ENCODE measurements at places on chromosomes 12 and 14. TPM values are rescaled to one million over a fixed set of nuclear protein-coding genes. Genes with fewer than 3 reads are reported as not detected.

MUCL1 gene
- 5.9 TPM for total RNA-seq

MMP19 gene
- total RNA-seq = not detected

NXPH4 gene
- 0.73 TPM for total RNA-seq

CCDC197 gene
- not detected for total RNA-seq

KLHL42 gene
- 17.8 TPM for total RNA-seq

NKX2-1 gene
- total RNA-seq = not detected

DTX1 gene
- 1.2 TPM for total RNA-seq

DNA sequence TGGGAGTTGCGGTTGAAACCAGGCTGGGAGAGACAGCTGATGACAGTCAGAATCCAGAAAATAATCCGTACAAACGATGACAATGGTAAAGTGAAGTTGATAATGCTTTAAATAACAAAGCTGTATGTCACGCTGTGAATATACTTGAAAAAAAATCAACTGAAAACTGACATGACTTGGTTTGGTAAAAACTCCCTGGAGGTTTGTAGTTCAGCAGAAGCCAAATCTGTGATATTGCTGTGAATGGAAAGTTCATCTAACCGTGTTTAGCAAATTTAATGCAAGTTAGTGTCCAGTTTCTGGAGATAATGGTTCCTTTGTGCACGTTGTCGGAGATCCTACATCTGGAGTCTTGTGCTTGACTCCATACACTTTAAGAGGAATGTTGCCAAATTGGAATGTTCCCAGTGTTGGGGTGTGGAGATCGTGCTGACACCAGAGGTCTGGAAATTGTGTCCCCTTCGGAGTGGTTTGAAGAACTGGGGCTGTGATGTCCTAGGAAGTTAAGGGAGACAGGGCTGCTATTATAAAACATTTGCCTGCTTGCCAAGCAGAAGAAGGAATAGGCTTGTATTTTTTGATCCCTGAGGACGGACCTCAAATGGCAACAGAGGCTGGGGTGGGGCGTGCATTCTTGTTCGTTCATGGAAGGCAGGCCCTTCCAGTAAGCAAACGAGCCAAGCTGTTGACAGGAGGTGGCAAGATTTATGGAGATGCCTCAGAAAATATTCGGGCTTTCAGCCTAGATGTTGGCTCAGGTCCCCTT is 30.6 kb downstream of the PPFIBP1 start:
- no peak for DNase-seq

GRCh38 chr12:53963434-53964314 is 9.0 kb downstream of the HOXC12 start:
- DNase-seq = no peak

DNA sequence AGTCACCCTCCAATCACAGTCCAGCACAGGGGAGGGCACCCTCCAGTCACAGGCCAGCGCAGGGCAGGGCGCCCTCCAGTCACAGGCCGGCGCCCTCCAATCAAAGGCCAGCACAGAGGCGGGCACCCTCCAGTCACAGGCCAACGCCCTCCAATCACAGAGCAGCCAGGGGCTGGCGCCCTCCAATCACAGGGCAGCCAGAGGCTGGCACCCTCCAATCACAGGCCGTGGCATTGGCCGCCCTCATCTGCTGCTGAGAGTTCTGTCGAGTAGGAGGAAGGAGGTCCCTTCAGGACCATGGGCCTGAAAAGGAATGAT is 26.6 kb downstream of the DDX51 start:
- no peak for DNase-seq

GRCh38 chr12:64170024-64170423 is 52.1 kb downstream of the KICS2 start:
- no peak for DNase-seq

DNA sequence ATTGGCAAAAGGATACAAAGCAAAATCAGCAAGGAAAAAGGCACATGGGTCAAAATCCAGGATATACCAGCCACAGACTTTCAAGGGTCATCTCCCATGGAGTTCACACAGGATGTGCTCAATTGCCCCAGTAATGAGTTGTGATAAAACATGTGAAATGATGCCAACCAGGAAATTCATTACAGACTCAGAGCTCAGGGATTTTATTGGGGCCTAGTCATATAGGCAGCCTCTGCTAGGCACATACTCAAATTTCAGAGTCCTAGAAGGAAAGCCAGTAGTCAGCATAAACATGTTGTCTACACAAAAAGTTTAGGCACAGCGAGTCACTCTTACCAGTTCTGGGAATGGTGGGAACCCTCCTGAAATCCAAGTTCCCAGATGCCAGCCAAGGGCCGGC is 64.4 kb upstream of the OSBPL8 start:
- DNase-seq = no peak

- no peak for DNase-seq
Measured at GRCh38 chr12:88420457-88420856, 159.8 kb downstream of the KITLG start.

DNA sequence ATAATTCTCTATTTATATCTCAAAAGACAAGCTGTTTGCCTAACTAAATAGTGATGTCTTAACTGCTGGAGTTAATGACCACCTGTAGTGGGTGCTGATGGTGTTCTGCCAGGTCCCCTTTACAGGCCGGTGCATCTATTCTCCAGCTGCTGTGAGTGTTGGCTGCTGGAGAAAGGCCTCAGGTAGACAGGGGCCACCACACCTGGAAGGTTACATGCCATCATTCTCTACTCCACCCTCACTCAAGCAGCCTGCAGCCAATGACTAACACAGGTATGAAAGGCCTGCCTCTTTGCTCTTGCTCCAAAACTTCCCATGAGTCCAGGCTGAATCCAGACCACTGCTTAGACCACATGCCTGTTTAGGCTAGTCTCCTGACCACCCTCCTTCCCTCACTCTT is 73.9 kb downstream of the RPS6KA5 start:
- no peak for DNase-seq

DNA sequence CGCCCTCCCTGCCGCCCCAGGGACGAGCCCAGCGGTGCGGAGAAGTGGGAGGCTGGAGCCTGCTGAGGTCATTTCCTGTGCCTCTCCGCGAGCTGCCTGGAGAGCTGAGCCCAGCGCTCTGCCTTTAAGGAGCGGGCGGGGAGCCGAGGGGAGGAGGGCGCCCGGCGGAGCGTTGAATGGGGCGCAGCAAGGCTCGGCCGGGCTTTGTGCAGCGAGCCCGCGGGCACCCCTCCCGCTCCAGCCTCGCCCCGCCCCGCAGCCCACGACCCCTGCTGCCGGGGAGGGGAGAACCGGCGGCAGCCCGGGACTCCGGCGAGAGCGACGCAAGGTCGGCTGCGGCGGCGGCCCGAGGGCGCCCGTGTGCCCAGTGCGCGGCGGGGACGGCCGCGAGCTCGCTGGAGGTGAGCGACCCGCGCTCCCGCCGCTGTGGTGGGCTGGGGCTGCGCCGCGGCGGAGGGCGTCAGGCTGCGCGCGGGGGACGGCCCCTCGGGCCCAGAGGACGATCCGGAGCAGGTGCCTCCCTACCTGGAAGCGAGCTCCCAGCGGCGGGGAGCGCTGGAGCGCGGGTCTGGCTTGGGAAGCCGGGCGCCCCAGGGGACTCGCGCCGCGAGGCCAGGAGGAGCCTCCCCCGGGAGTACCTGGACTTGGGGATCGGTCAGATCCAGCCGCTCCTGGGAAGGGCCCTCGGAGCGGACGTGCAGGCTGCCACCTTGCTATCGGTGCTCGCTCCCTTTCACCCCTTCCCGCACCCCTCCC is at the start of gene PLEKHH1:
Gene PLEKHH1, plus strand, starts transcription at position 293 of the 756 bp plus-strand sequence. CDS start 8,578 bp downstream, outside the sequence.
- peak; percentile 78 for DNase-seq

DNA sequence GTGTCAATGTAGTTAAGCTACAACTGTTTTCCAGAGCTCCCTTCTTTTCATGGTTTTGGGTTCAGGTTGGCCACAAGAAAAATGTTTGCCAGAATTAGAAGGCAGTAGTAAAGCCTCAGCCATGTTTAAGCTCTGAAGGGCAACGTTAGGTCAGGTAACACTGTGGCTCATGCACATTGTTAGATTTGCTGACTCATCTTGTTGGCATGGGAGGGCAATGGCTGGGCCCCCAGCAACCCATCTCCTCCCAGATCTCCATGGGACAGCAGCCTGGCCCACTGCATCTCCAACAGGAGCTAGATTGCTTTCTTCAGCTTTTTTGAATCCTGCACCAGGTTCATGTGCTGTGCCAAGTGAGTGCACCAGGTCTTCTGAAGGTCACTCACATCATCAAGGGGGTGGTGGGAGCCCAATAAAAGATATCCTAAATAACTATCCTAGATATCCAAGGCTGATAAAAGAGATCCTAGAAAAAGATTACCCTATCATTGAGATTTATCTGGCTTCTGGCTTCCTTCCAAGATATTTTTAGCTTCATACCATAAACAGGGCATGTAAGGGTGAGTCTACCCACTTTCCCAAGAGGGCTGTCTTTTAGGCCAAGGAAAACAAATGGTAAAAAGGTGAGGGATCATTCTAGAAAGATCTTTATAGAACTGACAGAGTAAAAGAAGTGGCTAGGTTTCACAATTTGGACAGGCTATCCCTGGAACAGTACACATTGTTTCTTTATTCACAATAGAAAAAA is 28.9 kb downstream of the PTGER2 start:
- no peak for DNase-seq

DNA sequence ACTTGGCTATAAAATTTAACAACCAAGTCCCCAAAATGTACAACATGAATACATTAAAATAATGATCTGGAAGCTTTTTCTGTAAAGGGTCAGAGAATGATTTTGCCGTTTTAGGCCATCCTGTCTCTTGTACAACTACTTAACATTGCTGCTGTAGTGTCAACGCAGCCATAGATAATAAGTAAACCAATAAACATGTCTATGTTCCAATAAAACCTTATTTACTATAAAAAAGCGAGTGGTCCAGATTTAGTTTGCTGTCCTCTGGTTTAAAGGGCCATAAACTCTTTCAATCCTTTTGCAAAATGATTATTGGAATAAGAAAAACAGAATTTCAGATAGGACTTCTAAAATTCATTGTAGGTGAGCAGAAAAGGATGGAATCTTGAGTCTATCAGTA is 29.2 kb downstream of the SBNO1 start:
- no peak for DNase-seq

GRCh38 chr12:58051378-58051777 is 110.0 kb downstream of the ATP23 start:
- DNase-seq = no peak

DNA sequence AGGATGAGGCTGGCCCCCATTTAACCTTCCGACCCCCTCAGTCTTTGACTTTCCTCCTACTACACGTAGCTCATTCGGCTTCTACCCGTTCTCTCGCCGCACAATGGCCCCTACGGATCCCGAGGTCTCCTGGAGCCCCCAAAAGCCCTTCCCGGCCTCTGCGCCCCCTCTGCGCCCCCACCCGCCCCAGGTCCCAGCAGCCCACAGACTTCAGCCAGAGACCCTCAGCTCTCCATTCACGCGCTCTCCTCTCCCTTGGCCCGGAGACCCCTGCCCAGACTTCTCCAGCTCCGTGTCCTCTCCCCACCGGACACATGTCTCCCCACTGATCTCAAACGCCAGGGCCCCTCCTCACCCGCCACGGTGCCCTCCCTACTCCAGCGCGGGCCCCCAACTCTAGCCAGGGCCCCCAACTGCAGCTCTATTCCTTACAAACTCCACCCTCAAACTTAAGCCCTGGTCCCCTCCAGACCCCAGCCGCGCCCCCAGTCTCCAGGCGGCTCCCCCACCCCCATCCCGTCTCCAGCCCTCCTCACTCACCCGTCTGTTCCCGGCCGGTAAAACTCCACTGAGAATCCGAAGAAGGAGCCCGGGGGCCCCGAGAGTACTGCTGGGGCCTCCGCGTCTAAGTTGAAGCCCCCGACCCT is 502 bp downstream of the ITGA5 start:
- no peak for DNase-seq

DNA sequence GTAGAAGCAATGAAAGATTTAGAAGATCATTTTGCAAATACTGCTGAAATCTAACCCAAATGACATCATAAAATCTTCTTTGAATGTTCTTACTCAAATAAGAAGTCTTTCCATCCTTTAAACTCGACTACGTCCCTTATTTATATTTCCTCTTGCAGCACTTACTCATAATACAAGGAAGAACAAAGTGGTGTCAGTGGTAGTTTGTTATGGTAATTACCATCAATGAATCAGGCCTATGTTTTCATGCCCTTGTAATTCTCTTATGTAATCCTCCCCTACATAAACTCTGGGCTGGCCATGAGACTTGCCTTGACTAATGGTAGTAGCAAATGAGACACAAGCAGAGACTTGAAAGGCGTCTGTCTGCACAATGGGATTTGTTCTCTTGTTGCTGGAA is 17.0 kb downstream of the EEA1 start:
- no peak for DNase-seq

Measured in natural killer cell treated with Interleukin-12 subunit alpha and Interleukin-12 subunit beta and Interleukin-15 and Interleukin-18, amount 100 ng/mL, for 72 hours (primary cell).